Occipital lobe (tissue), 3 donors: ENCODE measurements at places on chromosomes 16 and 17. TPM values are rescaled to one million over a fixed set of nuclear protein-coding genes. Genes with fewer than 3 reads are reported as not detected.

Gene FOXN1
- not detected for total RNA-seq

Gene LRRC46
- not detected for total RNA-seq

Gene ACSM2A
- total RNA-seq, result not detected

Gene SEPTIN12
- not detected for total RNA-seq

Gene TBC1D3E
- total RNA-seq, result not detected

Gene ARL5C
- total RNA-seq, result not detected

Gene KRTAP2-3
- total RNA-seq, result not detected
